ENCODE measurements at places on chromosomes 12 and 14. TPM values are rescaled to one million over a fixed set of nuclear protein-coding genes. Genes with fewer than 3 reads are reported as not detected.

Gene WNT5B
- total RNA-seq, result 40.3 TPM

Gene FOXN4
- not detected for total RNA-seq

Gene DLK1
- total RNA-seq, result not detected

Gene NRXN3
- 0.51 TPM for total RNA-seq

Gene CCER1
- total RNA-seq, result not detected

Gene DNAH10
- total RNA-seq, result 0.33 TPM

Gene CEP128
- 6.7 TPM for total RNA-seq

Gene KERA
- not detected for total RNA-seq

Gene FAM161B
- total RNA-seq, result 5.3 TPM

Gene SLC25A47
- under 0.01 TPM for total RNA-seq

Gene TTC9
- 1.3 TPM for total RNA-seq

Gene TESPA1
- total RNA-seq, result not detected

Gene GZMH
- not detected for total RNA-seq

Gene BATF
- 0.51 TPM for total RNA-seq

Gene BCL2L14
- not detected for total RNA-seq

Gene INHBC
- not detected for total RNA-seq

Gene AKAP5
- total RNA-seq, result 0.17 TPM

Gene KRT79
- total RNA-seq, result not detected
